ENCODE measurements at places on chromosomes 12 and 14.

GRCh38 chr12:74401035-74401434, 136.6 kb upstream of the ATXN7L3B start:
- no peak for DNase-seq

DNA sequence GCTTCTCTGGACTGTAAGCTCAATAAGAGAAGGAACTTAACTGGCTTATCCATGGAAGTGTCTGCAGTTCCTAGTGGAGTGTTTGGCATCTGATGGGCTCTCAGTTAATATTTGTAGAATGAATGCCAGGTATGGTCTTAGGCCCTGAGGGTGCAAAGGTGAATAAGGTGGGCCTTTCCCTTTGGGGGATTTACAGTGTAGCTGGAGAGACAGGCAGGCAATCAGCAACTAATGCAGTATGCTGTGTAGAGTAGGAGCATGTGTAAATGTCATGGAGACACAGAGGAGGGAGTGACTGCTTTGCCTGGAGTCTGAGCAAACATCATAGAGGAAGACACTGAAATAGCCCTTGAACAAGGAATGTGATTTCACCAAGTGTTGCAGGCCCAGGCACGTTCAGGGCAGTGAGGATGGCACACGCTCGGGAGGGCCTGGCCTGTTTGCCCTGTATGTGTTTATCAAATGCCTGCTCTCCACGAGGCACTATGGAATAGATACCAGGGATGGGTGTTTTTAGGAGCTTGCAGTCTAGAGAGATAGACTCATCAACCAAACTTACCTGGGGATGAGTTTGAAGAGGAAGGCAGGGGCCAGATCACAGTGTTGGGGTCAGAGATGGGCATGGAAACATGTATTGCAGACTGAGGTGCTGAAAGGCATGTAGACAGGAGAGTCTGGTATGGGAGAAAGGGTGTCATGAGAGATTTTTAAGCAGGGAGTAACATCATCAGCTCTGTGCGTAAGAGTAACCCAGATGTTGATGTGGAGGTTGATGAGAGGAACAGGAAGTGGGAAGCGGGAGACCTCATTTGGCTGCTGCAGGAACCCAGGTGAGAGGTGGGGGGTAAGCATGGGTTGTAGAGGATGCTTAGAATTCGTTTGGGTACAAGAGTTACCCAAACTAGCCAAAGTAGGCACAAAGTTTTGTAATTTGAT, 54.1 kb downstream of the PLXNC1 start:
- no peak for DNase-seq

DNA sequence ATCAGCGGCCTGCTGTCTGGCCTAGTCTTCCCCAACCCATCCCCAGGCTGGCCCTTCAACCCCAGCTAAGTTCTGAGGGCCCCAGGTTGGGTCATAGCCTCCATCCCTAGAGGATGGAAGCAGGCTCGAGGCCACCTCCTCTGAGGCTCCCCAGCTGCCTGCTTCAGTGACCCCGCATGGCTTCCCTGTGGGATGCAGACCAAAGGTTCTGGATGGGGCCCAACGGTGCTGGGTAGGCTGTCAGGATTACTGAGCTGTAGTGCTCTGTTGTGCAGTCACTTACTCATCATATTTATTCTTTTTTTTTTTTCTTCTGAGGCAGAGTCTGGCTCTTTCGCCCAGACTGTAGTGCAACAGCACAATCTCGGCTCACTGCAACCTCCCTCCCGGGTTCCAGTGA, 92.0 kb downstream of the IRF2BPL start:
- DNase-seq = no peak

GRCh38 chr12:131894981-131895639, 688 bp downstream of the ULK1 start:
- DNase-seq = no peak

GRCh38 chr12:14975457-14975856, 2.6 kb downstream of the PDE6H start:
- no peak for DNase-seq

GRCh38 chr12:65391711-65392110, 113.2 kb downstream of the MSRB3 start:
- no peak for DNase-seq

- DNase-seq = no peak
Measured at GRCh38 chr12:47819896-47820630, at the start of gene HDAC7. HDAC7 (minus strand) TSS chr12:47819903; CDS start chr12:47819785, 118 bp downstream.

Data from stimulated activated CD8-positive, alpha-beta memory T cell treated with anti-CD3 and anti-CD28 coated beads, Interleukin-4, amount 100 ng/mL, for 1 hour (primary cell).